Esophagus mucosa (tissue), 1 donor: ENCODE measurements at places on chromosomes 13 and 19. TPM values are rescaled to one million over a fixed set of nuclear protein-coding genes. Genes with fewer than 3 reads are reported as not detected.

GRCh38 chr13:94664889-94665288 lies 47.5 kb downstream of the SOX21 start:
- no peak for ATAC-seq

PLPP2 gene
- total RNA-seq = 12.3 TPM

EFNA2 gene
- total RNA-seq = 0.40 TPM

GRCh38 chr19:43563816-43564457 lies 11.4 kb downstream of the XRCC1 start:
- no peak for ATAC-seq

UGGT2 gene
- total RNA-seq = 13.3 TPM

- no peak for ATAC-seq
Observed at GRCh38 chr13:100483841-100484381, 104.7 kb downstream of the GGACT start.

DNA sequence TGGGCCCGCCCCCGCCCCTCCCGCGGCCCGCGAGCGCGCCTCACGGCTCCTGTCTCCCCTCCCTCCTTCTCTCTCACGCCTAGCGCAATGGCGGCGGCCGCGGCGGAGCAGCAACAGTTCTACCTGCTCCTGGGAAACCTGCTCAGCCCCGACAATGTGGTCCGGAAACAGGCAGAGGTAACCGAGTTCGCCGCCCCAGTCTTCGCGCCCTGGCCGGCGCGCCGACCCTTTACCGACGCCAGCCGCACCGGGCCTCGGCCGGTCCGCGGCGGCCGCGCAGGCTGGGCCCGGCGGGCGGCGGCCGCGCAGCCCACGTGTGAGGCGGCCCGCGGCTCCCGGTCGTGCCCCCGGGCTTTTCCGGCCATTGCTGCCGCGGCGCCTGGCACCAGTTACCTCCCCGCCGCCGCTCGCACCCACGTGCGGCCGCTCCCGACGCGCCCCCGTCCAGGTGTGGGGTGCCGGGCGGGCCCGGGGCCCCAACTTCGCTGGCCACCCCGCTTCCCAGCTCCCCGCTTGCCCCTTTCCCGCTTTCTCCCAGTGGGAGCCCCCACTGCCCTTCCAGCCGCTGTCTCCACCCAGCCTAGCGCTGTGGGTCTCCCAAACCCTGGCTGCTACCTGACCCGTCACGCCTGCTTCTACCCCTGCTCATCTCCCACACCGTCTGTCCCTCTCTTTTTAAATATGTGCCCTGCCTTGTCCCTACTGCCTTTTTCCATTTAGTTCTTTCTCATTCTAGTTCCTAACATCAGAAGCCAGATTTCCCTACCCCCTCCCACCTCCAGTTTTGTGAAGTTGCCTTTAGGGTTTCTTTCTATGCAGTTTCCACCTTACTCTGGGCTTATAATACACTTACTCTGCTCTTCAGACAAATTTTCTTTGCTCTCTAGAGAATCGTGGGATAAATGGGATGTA lies 23.4 kb downstream of the IPO5 start:
- ATAC-seq = peak; percentile 58

WTIP gene
- 2.7 TPM for total RNA-seq

DNA sequence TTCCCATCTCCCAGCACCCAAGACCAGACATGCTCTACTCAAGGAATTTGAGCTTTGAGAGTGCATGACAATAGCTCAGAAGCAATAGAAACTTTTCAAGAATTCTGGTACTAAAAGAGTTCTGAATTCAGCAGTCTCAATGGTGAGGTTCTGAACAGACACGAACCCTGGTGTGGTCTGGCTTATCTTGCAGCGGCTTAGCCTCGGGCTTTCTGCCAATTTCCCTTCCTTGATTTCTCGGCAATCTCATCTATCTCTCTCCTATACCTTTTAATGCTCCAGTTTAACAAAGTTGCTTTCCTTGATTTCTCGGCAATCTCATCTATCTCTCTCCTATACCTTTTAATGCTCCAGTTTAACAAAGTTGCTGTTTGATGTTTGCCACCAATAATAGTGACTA lies 174.6 kb downstream of the SPRY2 start:
- no peak for ATAC-seq
